T47D (cell line): ENCODE measurements at places on chromosomes 3 and 15.

GRCh38 chr15:38541026-38541425, 23.6 kb downstream of the RASGRP1 start:
- no peak for DNase-seq

DNA sequence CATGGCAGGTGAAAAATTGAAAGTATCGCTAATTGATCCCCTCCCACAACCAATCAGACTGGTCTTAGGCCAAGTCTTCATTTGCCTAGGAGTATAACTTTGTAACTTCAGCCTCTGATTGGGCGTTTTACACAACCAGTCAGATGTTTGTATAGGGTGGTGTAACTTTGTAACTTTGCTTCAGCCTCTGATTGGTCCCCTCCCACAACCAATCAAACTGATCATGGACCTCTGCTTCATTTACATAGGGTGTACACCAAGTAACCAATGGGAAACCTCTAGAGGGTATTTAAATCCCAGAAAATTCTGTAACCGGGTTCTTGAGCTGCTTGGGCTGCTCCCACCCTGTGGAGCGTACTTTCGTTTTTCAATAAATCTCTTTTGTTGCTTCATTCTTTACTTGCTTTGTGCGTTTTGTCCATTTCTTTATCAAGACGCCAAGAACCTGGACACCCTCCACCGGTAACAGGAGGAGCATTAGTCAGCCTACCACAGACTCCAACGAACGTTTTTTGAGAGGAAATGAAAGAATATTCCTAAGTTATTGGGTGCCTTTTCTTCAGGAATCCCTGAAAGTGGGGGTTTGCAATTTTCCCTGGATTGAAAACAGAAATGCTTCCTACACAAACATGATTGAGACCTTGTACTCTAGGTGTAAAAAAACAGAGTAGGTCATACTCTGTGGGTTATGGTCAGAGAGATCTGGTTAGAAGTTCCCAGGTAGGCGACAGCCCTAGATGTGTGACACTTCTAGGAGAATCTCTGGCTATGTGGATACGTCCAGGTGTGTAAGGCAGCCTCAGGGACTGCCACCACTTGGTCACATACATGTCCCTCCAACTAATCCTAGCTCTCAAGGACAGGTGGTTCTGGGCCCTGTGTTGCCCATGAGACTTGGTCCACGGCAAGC, 5.5 kb upstream of the SACM1L start:
- DNase-seq: no peak

- no peak for DNase-seq
Measured at GRCh38 chr3:143427631-143428030, 308.1 kb downstream of the CHST2 start.

- no peak for DNase-seq
Measured at GRCh38 chr15:88071141-88071540, 185.4 kb downstream of the NTRK3 start.

GRCh38 chr3:19202303-19202702, 54.0 kb downstream of the KCNH8 start:
- no peak for DNase-seq

DNA sequence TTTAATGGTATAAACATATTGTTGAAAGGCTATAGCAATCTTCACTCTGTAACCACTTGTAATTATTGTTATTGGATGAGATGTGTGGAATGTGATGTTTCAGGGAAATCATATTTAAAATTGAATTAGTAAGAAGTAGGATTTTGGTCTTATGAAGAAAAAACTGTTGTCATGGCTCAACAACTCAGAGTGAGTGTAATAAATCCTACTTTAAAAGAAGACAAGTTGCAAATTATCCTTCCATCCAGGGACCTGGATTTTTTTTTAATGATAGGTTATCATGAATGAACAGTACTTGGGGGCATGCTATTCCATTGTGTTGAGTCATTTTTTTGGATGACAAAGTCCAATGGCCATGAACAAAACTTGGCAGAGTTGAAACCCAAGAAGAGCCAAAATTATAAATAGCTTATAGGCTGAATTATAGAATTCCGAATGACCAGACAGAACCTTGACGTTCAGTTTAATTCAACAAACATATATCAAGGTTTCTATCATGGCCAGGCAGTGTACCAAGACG, 625.5 kb upstream of the ZNF717 start:
- no peak for DNase-seq

DNA sequence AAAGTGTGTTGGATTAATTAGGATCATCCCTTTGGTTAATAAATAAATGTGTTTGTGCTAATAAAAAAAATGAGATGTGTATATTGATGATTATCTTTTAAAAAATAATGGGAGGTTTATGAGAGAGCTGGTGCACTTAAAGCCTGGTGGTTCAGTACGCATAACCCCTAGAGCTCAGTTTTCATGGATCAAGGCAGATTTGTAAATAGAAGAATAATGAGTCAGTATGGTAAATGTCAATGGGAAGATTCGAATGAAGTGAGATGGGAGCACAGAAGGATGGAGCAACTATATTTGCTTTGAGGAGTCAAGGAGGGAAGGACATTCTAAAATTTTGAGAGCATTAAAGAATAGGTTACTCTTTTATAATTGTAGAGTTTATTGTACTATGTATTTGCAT, 35.4 kb downstream of the AKAP13 start:
- DNase-seq: no peak

DNA sequence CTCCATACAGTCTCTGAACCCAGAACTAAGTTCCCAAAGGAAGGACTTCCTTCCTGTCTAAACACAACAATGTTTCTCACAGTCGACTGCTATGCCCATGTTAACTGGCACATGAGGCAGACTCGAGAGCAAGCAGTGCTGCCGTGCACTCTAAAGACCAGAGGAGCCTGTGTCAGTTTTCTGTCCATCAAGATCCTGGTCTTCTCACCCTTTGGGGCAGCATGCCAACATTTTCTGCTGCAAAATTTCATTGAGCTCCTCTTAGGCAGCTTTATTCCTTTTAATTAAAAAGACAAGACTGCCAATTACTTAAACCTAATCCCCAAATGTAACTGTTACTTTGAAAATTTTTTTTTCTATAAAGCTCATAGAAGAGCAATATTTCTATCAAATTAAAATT, 205.1 kb downstream of the GAP43 start:
- no peak for DNase-seq

GRCh38 chr3:50375258-50375931, 16.1 kb upstream of the TMEM115 start:
- DNase-seq: no peak

DNA sequence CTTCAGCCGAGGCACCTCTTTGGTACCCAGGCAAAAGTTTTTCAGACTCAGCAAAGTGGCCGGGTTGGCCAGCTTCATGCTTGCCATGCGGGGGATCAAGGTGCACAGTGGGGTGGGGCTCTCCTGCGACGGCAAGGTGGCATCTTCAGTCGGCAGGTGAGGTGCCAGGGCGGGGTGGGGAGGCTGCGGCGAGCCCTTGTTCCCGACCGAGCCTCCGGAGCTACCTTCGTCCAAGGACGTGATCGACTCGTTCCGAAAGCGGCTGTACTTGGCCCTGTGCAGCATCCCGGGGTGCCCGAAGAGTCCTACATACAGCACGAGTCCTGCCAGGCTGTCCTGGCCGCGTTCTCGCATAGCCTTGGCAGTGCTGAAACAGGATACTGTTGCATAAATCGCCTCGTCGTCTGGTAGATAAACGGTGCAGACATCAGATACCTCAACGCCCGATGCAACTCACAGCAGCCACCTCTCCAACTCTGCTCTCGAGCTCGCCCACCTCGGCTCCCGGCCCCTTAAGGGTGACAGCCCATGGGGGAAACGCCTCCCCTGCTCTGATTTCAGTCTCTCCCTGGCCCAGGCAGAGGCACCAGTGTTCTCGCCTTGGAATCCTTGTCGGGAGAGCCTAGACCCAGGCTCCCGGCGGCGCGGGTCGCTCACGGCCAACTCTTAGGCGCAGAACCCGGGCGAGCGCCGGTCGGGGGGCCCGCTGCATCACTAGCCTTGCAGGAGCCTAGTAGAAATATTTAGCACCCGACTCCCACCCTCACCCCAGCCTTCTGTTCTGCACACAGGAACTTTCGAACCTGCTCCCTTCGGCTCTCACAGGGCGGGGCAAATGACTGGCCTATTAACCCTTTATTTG, 826 bp downstream of the SHC4 start:
- DNase-seq: peak; percentile 28

DNA sequence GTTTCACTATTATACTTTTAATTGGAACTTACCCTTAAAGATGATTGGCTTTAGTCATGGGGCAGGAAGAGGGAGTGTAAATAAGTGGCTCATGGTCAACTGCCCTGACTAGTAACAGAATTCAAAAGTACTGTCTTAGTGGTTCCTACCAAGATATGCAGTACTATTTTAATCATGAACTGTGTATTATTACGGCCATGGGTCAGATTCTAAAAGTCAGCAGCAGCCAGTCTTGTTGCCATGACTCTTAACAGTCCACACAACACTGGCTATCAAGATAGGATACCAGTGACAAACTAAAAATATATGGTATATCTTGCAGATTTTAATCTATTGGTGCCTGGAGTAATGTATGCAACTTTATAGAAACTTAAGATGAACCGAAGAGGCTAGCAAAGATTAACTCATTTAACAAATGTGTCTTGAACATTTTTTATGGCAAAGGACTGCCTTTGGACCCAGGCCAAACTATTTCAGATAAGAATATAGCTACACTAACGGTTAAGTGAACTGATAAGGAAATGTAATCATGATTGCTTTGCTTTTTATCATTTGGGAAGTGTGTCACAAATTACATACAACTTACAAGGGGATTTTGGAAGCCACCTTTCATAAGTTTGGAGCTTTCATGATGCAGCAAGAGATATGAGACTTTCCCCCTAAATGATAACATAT, 163.7 kb downstream of the TCF12 start:
- no peak for DNase-seq

GRCh38 chr15:100252359-100252758, 89.4 kb downstream of the ADAMTS17 start:
- DNase-seq: no peak

DNA sequence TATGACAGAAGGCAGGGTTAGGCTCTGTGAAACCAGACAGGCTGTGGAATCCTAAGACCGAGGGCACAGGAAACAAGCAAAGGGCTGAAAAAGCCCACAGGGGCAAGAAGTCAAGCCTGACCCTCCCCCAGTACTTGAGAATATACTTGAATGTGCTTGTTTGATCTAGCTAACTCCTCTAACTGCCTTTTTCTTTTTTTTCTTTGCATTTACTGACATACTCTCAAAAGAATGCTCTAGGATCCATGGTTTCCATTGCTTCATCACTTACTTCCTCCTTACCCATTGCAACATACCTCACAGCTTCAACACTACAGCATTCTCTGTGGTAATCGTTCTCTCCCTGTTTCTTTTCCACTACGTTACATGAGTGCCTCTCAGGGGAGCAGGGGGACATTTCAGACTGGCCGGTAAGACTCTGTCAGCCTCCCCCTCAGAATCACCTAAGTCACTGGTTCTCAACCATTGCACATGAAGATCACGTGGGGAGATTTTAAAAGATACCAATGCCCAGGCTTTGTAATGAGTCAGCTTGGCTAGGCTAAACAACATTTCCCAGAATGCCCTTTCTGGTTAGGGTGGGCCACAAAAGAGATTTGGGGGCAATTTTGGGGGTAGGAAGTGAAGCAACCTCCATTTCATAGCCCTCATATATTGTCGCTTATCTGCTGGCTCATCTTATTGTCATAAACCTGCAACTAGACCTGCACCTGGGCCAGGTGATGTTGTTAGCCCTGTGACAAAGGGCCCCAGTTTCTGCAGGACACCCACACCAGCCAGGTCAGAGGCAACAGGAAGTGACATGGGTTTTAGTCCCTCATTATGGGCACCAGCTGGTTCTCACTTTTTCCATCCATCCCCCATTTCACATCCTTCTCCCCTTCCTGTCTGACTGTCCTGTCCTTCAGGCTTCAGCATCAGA, 24.6 kb upstream of the RSL24D1 start:
- DNase-seq: no peak

- DNase-seq: no peak
Measured at GRCh38 chr3:170344971-170345370, 12.5 kb upstream of the SKIL start.

DNA sequence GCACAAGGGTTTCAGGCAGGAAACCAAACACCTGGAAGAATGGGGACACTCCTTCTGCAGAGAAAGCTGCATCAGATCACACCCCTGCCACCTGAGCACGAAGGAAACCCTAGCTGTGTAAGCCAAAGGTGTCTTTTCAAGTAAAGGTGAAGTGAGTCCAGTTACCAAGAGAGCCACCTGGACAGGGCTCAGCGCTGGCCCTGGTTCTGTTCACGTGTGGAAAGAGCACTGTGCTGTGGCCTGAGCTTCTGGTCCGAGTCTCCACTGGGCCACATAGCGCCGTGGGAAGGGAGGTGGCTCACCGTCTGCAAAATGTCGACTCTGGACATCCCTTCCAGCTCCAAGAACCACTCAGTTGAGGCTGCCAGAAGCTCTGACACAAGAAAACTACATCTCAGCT, 151.1 kb downstream of the ADAMTS17 start:
- DNase-seq: no peak

- no peak for DNase-seq
Measured at GRCh38 chr15:38226608-38227266, 25.9 kb upstream of the SPRED1 start.

- DNase-seq: no peak
Measured at GRCh38 chr3:126052196-126053058, 31.5 kb downstream of the SLC41A3 start.

- DNase-seq: peak; percentile 54
Measured at GRCh38 chr3:34619990-34620389, 821.6 kb downstream of the PDCD6IP start.

DNA sequence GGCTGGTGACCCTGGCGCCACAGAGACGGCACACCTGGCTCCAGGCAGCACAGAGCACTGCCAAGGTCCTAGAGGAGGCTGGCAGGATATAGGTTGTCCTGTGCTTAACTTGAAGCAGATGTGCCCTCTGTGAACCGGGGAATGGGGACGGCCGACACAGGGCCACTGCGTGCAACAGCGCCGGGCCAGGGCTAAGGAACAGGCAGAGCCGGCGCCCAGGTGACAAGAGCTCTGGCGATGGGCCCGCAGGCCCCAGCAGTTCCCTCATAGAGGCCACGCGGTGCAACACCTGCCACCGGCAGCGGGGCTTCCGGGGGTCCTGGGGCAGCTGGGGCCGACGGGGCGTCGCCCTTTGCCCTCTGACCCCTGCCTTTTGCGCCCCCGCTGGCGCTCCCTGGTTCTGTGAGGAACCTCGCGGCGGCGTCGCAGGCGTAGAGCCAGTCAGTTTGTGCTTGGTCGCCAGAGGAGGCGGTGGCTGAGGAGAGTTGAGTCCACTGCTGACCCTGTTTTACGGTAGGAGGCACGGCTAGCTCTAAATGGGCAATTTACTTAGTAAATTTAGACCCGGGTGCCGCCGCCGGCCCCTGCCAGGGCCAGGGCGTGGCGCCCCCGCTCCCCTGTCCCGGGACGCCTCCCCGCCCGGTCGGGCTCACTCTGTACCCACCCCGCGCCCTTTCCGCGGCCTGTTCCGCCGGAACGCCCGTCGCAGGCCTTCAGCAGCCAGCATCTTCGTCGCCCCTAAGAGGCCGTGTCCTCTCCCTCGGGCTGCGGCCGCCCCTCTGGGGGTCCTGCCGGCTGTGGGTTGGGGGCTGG, at the start of gene NPAP1:
NPAP1 (plus strand) TSS at position 444 of the 813 bp plus-strand sequence; CDS start at position 537, 93 bp downstream.
- no peak for DNase-seq

- DNase-seq: no peak
Measured at GRCh38 chr15:101267320-101268104, 9.8 kb downstream of the SELENOS start.
